ENCODE measurements at places on chromosomes 4 and X. TPM values are rescaled to one million over a fixed set of nuclear protein-coding genes. Genes with fewer than 3 reads are reported as not detected.

GRCh38 chr4:186624951-186625350 lies 69.6 kb upstream of the MTNR1A start:
- no peaks in the 10 kb centered on the region for H3K27me3 ChIP-seq
- H3K4me3 ChIP-seq: no peak overlapping the region
- no peak overlapping the region for H3K27ac ChIP-seq
- no peaks in the 10 kb centered on the region for H3K36me3 ChIP-seq
- no peak for DNase-seq
- no peaks in the 10 kb centered on the region for H3K4me1 ChIP-seq

DNA sequence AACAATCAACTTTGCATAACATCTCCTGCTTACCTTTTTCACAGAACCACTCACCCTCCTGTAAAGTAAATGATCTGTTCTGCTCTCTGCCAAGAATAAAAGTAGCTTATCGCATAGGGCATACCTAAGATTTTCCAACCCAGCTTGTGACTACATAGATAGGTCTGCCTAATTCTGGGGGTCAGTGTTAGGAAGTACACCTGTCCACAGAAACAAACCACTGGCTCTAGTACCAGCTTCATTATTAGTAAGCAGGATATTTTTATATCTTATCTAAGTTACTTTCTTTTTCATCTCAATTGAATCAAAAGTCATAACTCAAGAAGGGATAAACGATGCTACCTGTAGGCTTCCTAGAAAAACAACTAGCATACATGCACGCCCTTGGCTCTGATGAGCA lies 23.8 kb downstream of the CXCL1 start:
- H3K36me3 ChIP-seq: no peaks in the 10 kb centered on the region
- H3K4me3 ChIP-seq: no peak overlapping the region
- H3K4me1 ChIP-seq: no peaks in the 10 kb centered on the region
- H3K27me3 ChIP-seq: no peaks in the 10 kb centered on the region
- H3K27ac ChIP-seq: no peak overlapping the region

GRCh38 chr4:183729069-183729406 lies 69.9 kb downstream of the TRAPPC11 start:
- no peak overlapping the region for H3K4me3 ChIP-seq
- no peak overlapping the region for H3K27ac ChIP-seq
- no peaks in the 10 kb centered on the region for H3K27me3 ChIP-seq
- H3K36me3 ChIP-seq: no peaks in the 10 kb centered on the region

- H3K36me3 ChIP-seq: no peaks in the 10 kb centered on the region
- H3K4me3 ChIP-seq: no peak overlapping the region
- no peaks in the 10 kb centered on the region for H3K27me3 ChIP-seq
- no peaks in the 10 kb centered on the region for H3K4me1 ChIP-seq
Observed at GRCh38 chrX:1323315-1323714, 13.3 kb upstream of the IL3RA start.

- no peaks in the 10 kb centered on the region for H3K36me3 ChIP-seq
- no peak for DNase-seq
- H3K27me3 ChIP-seq: no peaks in the 10 kb centered on the region
Observed at GRCh38 chr4:2290488-2290887, 28.6 kb upstream of the MXD4 start.

DNA sequence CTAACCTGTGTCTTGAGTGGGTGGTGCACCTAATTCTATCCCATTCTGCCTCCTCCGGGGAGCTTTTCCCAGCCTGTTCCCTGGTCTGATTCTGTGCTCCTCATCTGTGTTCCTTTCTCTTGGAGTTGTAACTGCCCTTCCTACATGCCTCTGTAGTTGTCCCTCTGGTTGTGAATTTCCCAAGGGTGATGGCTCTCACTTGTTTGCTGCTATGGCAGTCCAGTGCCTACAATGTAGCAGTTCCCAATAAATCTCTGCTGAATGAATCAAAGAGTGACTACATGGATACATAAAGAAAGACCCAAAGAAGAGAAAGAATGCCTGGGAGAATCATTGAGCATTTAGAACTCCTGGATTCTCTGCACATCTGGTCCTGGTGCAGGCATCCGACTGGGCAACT lies 141.6 kb downstream of the HS3ST1 start:
- no peak overlapping the region for H3K27ac ChIP-seq
- H3K4me3 ChIP-seq: no peak overlapping the region
- H3K27me3 ChIP-seq: no peaks in the 10 kb centered on the region
- H3K4me1 ChIP-seq: no peaks in the 10 kb centered on the region

DNA sequence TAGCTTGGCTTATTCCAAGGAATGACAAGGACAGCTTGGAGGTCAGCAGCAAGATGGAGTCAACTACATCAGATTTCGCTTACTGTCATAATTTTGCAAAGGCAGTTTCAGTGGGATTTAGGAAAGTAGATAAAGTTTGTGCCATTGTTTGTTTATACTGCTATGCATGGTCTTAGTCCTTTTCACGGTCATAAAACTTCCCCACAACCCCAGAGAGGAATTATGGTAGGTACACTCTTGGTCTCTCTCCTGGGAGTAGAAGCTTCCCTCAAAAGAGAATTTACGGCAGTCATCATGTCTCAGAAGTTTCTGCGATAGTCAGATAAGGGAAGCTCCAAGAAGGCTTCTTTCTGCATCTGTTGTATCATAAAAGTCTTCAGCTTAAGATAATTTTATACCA lies 27.9 kb upstream of the HERC6 start:
- H3K36me3 ChIP-seq: no peaks in the 10 kb centered on the region
- H3K4me3 ChIP-seq: no peak overlapping the region
- no peak for DNase-seq
- H3K27ac ChIP-seq: no peak overlapping the region

GRCh38 chrX:85941275-85941674 lies 106.1 kb downstream of the CHM start:
- DNase-seq: no peak
- H3K4me1 ChIP-seq: no peaks in the 10 kb centered on the region
- H3K4me3 ChIP-seq: no peak overlapping the region
- H3K27ac ChIP-seq: no peak overlapping the region

DNA sequence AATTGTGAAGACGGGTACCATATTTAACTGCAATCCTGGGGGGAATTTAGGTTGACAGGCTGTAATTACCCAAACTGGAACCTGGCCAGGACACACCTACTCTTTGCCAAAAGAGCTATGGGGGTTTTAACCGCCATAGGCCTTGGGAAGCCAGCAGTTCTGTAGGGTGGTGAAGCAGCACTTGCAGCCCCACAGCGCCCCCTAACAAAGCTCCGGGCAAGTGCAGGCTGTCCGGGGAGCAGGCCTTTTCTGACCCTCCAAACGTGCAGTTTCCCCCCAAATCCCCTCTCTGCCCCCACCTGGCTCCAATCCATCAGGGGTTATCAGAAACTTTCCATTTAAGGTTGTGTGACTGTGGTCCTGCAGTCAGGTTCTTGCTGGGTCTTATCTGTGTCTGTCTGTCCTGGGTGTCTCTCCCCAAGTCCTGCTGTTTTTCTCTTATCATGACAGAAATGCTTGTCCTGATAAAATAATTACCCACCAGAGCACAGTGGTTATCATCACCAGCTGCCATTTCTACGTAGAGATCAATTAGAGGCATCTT lies 350.9 kb downstream of the MID1IP1 start:
- H3K36me3 ChIP-seq: no peaks in the 10 kb centered on the region
- H3K4me1 ChIP-seq: no peaks in the 10 kb centered on the region
- H3K27ac ChIP-seq: no peak overlapping the region
- DNase-seq: peak; percentile 14

GRCh38 chr4:106717091-106717490 lies 319.0 kb downstream of the DKK2 start:
- no peak overlapping the region for H3K4me3 ChIP-seq
- H3K4me1 ChIP-seq: no peaks in the 10 kb centered on the region
- DNase-seq: no peak
- no peaks in the 10 kb centered on the region for H3K36me3 ChIP-seq

DNA sequence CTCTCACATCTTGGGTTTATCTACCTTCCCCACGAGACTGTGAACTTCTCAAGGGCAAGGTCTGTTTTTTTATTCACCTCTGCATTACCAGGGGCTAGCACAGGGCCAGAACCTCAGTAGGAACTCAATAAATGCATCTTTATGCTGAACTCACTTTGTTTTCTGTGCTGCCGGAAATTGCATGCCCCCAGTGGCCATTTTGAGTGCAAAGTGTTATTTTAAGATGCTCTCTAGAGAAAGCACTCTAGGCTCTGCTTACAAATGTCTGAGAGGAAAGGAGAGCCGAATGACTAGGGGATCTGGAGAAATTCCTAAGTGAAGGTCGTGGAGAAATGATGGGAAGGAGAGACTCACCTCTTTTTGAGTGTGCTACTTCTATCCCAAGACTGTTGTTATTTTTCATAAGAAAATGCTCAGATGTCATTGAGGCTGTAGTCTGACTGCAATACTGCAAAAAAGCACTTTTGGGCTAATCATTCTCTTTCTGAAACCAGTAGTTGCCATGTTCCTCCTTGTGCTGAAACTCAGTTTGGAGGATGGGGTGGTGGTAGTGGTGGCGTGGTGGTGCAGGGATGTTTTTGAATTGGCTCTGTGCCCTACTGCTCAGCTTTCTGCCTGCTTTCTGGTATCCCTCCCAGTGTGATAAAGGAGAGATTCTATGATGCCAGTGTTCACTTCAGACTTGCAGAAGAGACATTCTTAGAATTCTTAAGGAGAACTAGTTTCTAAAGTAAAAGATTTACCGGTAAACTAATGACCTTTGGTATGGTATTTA lies 41.3 kb downstream of the DOCK11 start:
- H3K4me3 ChIP-seq: no peak overlapping the region
- peak; percentile 48 for DNase-seq
- no peaks in the 10 kb centered on the region for H3K27me3 ChIP-seq
- no peak overlapping the region for H3K27ac ChIP-seq

- H3K36me3 ChIP-seq: no peaks in the 10 kb centered on the region
- H3K27me3 ChIP-seq: no peaks in the 10 kb centered on the region
- H3K27ac ChIP-seq: no peak overlapping the region
- no peak overlapping the region for H3K4me3 ChIP-seq
- H3K4me1 ChIP-seq: no peaks in the 10 kb centered on the region
- no peak for DNase-seq
Observed at GRCh38 chr4:67201334-67201733, 344.0 kb downstream of the CENPC start.

- no peaks in the 10 kb centered on the region for H3K27me3 ChIP-seq
- no peak for DNase-seq
- no peaks in the 10 kb centered on the region for H3K36me3 ChIP-seq
Observed at GRCh38 chr4:17957688-17958087, 63.9 kb downstream of the LCORL start.

GRCh38 chr4:137389911-137390520 lies 142.3 kb downstream of the PCDH18 start:
- no peaks in the 10 kb centered on the region for H3K36me3 ChIP-seq
- H3K27ac ChIP-seq: no peak overlapping the region
- no peak overlapping the region for H3K4me3 ChIP-seq

DNA sequence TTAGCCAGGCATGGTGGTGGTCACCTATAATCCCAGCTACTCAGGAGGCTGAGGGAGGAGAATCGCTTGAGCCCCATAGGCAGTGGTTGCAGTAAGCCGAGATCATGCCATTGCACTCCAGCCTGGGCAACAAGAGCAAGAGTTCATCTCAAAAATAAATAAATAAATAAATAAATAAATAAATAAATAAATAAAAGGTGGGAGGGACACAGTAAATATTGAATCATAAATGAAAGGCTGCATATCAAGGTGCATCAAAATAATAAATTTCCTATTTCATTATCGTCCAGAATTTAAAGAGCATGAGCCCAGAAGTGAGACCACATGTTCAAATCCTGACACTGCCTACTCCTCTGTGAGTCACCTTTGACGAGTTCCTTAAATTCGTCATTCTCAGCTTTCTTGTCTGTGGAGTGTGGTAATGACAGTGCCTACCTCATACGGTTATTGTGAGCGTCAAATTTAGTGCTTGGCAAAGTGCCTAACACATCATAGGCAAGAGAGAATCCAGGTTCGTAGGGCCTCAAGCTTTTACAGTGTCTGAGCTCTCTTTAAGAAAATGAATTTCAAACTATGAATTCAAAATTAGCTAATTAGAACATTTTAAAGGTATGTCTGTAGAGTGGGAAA lies 49.9 kb downstream of the IL15 start:
- no peak overlapping the region for H3K27ac ChIP-seq
- H3K4me3 ChIP-seq: no peak overlapping the region
- no peaks in the 10 kb centered on the region for H3K4me1 ChIP-seq
- no peaks in the 10 kb centered on the region for H3K36me3 ChIP-seq
- no peak for DNase-seq
- H3K27me3 ChIP-seq: no peaks in the 10 kb centered on the region

GRCh38 chrX:11724122-11725017 lies 33.7 kb upstream of the MSL3 start:
- no peak overlapping the region for H3K27ac ChIP-seq
- H3K27me3 ChIP-seq: no peaks in the 10 kb centered on the region
- no peaks in the 10 kb centered on the region for H3K36me3 ChIP-seq
- DNase-seq: no peak
- no peak overlapping the region for H3K4me3 ChIP-seq

GRCh38 chr4:86286726-86287125 lies 73.1 kb downstream of the MAPK10 start:
- H3K4me3 ChIP-seq: no peak overlapping the region
- H3K27ac ChIP-seq: no peak overlapping the region
- H3K4me1 ChIP-seq: no peaks in the 10 kb centered on the region
- DNase-seq: no peak

GRCh38 chr4:147049946-147050345 lies 104.3 kb upstream of the TTC29 start:
- no peaks in the 10 kb centered on the region for H3K27me3 ChIP-seq
- H3K4me3 ChIP-seq: no peak overlapping the region
- no peaks in the 10 kb centered on the region for H3K4me1 ChIP-seq
- no peaks in the 10 kb centered on the region for H3K36me3 ChIP-seq
- no peak overlapping the region for H3K27ac ChIP-seq

DNA sequence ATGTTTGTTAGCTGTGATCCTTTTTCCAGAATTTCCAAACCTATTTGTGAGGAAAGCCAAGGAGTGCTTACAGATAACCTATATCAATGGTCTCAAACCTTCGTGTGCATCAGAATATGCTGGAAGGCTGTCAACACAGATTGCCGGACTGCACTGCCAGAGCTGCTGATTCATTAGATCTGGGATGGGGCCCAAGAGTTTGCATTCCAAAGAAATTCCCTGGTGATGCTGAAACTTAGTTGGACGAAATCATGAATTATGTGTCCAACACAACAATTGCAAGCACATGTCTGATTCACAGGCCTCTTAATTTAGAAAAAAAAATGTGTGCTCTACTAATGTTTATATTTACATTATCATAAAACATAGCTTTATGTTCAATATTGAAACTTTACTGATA lies 544.0 kb upstream of the AMOT start:
- no peak overlapping the region for H3K27ac ChIP-seq
- H3K4me1 ChIP-seq: no peaks in the 10 kb centered on the region
- no peaks in the 10 kb centered on the region for H3K27me3 ChIP-seq

- no peak overlapping the region for H3K4me3 ChIP-seq
- no peak overlapping the region for H3K27ac ChIP-seq
- H3K27me3 ChIP-seq: no peaks in the 10 kb centered on the region
- no peak for DNase-seq
Observed at GRCh38 chr4:85595796-85596559, 121.0 kb downstream of the ARHGAP24 start.

DMP1 gene
- 0.42 TPM for total RNA-seq

L1CAM gene
- 0.28 TPM for total RNA-seq

NSG1 gene
- 2.6 TPM for total RNA-seq

HAND2 gene
- 1.4 TPM for total RNA-seq

RHOH gene
- 109 TPM for total RNA-seq

CXCR3 gene
- total RNA-seq: 1.6 TPM

TKTL2 gene
- not detected for total RNA-seq

MGST2 gene
- total RNA-seq: 38.4 TPM

MUC7 gene
- not detected for total RNA-seq

CSAG2 gene
- total RNA-seq: not detected

MGAT4D gene
- not detected for total RNA-seq

Measured in thymus (tissue), 14 donors.